ENCODE measurements at places on chromosomes 6 and 20. TPM values are rescaled to one million over a fixed set of nuclear protein-coding genes. Genes with fewer than 3 reads are reported as not detected.

Gene PHACTR1
- total RNA-seq, result 0.26 TPM

Gene TMEM151B
- under 0.01 TPM for total RNA-seq

Gene IMPG1
- total RNA-seq, result not detected

Gene DEFB119
- not detected for total RNA-seq

Gene TMEM181
- 36.0 TPM for total RNA-seq

Gene PAK5
- not detected for total RNA-seq

Gene PRL
- total RNA-seq, result not detected

Gene HSPA12B
- total RNA-seq, result 0.17 TPM

All from fibroblast of lung (primary cell).